ENCODE measurements at places on chromosomes 1 and 21. TPM values are rescaled to one million over a fixed set of nuclear protein-coding genes. Genes with fewer than 3 reads are reported as not detected.

The FCGR3A gene
- not detected for total RNA-seq

- no peaks in the 10 kb centered on the region for H3K4me1 ChIP-seq
- H3K27ac ChIP-seq: no peak overlapping the region
- H3K4me3 ChIP-seq: no peak overlapping the region
- no peaks in the 10 kb centered on the region for H3K36me3 ChIP-seq
- peaks cover 2% of the 10 kb centered on the region for H3K27me3 ChIP-seq
- no peak for DNase-seq
Observed at GRCh38 chr1:62355095-62355494, 35.9 kb upstream of the KANK4 start.

DNA sequence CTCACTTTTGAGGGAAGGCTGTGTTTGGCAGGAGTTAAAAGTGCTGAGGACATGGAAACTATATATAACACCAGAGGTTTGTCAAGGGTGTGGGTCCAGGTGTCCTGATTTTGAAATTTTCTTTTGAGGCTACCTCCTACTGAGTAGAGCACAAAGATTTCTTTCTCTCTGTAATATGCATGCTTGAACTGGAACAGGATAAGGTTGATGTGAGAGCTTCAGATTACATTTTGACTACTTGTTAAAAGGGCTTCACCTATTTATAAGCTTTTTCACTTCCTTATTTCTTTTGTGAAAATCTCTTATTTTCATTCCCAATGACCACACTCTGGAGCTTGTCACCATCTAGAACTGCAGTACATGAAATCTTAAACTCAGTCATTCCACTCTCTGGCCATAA is 59.8 kb upstream of the PLA2G4A start:
- H3K27me3 ChIP-seq: peaks cover 2% of the 10 kb centered on the region
- H3K27ac ChIP-seq: no peak overlapping the region
- H3K4me1 ChIP-seq: no peaks in the 10 kb centered on the region
- H3K4me3 ChIP-seq: no peak overlapping the region
- DNase-seq: no peak

GRCh38 chr1:26618561-26618960 is 77.3 kb upstream of the ARID1A start:
- peaks cover 11% of the 10 kb centered on the region for H3K4me1 ChIP-seq
- H3K27me3 ChIP-seq: peaks cover 9% of the 10 kb centered on the region
- H3K27ac ChIP-seq: no peak overlapping the region
- no peak for DNase-seq
